Stimulated activated memory B cell treated with anti-CD40 and anti-IgM and Interleukin-4, amounts not matched to agents 10 μg/mL and 1 μg/mL and 100 μg/mL, for 72 hours (primary cell): ENCODE measurements at places on chromosomes 11 and 22.

DNA sequence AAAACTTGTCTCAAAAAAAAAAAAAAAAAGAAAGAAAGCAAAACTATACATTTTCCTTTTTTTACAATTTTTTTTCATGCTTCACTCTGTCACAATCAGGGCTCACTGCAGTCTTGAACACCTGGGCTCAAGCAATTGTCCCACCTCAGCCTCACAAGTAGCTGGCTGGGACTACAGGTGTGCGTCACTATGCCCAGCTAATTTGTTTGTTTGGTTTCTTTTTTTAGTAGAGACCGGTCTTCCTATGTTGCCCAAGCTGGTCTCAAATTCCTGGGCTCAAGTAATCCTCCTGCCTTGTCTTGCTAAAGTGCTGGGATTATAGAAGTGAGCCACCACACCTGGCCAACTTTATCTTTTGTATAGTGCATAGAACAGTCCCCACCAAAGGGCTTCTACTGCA lies 15.0 kb upstream of the CXCR5 start:
- no peak for ATAC-seq

DNA sequence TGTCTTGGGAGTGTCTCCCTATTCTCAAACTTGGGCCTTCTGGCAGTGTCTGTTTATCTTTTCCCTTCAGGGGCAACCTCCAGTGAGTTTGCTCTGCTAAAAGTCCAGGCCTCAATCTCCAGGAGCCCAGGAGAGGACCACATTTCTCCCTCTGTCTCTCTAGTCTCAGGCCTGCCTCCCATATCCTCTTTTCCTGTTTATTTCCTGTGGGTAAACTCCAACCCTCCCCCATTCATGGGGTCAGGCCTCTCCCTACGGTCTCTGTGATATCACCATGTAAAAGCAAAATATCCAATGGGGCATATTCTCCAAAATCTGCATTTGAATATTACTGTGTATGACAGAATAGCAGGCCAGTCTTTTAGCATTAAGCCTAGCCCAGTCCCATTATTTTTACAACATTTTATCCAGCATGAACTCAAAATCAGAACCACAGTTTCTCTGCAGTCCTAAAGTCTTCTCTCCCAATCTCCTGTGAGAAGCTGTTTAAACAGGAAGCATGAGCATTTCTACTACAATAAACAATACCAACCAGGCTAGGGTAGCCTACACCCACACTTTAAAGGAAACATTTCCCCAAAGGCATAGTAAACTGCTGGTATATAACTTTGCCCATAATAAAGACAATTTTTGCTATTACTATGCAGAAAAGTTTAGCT lies 18.0 kb upstream of the TMEM135 start:
- no peak for ATAC-seq

DNA sequence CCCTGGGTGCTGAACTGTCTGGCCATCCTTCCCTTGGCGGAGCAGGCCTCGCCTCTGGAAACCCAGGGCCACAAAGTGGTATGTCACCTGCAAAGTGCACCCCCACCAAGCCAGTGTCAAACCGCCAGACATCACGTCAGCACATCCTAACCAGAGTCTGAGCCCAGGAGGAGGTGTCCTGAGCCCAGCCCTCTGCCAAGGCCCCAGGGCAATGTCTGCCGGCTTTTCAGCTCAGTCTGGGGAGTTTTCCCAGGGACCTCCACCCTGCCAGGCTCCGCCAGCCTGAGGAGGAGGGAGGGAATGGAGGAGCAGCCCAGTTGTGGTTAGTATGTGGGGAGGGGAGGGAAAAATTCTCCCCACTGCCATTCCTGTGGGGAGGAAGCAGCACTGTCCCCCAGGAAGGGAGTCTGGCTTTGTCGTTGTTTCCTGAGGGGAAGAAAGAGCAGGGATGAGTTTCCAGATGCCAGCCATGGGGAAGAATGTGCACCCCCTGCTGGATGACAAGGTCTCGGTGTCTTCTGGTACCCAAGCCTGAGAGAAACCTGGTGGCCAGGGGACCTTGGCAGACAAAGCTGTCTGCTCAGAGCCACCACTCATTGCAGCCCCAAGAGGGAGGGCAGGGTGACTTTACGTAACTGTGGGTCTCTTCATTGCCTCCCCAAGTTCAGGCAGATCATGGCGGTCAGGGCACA lies 81.4 kb upstream of the CD82 start:
- ATAC-seq = no peak

DNA sequence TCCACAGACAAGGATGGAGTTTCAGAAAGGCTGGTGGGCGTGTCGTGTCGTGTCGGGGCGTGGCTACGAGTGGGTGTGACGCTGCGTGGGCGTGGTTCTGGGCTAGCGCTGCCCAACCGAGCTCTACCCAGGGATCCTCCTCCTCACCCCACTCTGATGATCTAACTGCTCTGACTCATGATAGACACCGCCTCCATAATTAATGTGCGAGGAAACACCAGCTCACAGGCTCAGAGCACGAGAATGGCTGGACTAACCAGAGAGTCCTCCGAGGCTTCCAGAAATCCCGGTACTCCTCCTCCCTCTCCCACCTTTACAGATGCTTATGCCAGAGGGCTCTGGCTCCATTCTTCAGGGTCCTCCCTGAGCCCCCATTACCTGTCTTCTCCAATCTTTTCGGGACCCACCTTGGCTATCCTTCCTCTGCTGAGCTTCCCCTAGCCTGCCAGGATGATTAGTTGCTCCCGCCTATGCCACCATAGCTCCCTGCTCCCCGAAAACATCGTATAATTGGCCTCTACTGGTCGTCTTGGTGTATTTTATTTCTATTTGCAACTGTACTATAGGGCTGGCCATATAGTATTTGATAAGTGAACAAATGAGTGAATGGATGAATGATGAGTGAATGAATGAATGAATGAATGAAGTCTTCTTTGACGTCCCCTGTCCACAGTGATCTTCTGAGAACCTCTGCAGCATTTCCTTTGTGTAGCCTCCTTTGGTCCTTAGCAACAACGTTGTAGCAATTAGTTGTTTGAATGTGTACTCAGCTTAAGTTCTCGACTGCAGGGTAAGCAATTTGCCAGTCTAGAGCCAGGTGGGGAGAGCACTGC lies 21.7 kb downstream of the TMPRSS13 start:
- peak; percentile 77 for ATAC-seq
